ENCODE measurements at places on chromosomes 2 and 18.

- DNase-seq, result no peak
These were observed 105.0 kb downstream of the NEDD4L start for GRCh38 chr18:58148954-58149471.

- no peak for DNase-seq
These were observed 15.9 kb upstream of the CPS1 start for GRCh38 chr2:210540471-210540870.

DNA sequence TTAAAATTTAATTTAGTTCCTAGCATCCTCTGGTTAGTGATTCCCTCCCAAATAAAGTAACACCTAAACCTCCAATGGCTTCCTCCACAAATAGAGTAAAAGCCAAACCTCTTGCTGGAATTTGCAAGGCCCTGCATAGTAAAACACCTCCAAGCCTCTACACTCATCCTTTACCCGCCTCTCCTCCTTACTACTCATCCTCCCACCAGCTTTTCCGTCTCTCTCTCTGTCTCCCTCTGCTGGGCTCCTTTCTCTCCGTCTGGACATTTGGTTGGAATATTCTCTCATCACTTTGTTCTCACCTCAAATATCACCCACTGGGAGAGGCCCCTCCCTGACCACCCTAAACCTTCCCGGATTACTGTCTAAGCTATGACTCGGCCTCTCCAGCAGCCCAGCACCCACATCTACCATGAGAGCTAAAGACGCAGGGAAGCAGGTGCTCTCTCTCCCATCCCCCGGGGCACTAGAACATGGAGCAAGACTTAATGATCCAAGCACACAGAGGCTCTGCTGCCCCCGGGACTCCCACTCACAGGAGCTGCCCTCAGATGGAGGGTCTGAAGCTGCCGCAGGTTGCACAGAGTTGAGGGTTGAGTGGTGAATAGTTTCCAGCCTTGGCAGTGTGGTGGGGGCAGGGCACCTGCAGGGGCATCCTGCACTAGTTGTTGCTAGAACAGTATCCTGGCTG is 167.2 kb downstream of the FBXO15 start:
- DNase-seq, result peak; percentile 10

DNA sequence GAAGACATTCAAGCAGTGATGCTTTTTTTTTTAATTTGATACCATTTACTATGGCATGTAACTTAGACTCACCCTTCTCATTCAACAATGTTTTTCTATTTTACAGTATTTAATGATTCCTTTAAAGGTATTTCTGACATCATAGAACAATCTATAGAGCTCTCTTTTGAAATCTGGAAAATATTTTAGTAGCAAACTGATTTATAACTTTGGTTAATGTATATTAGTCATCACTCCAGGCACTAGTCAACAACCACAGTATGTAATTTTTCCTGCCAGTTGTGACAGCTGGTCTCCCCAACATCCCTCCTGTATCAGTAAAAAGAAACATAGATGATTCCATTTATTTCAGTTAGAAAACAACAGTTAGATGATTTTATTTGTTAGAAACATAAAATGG is 122.9 kb downstream of the LCLAT1 start:
- peak; percentile 11 for DNase-seq

Measured in iris pigment epithelial cell (primary cell).